ENCODE measurements at places on chromosomes 13 and 19. TPM values are rescaled to one million over a fixed set of nuclear protein-coding genes. Genes with fewer than 3 reads are reported as not detected.

SPTBN4 gene
- total RNA-seq = 2.4 TPM

FCAR gene
- total RNA-seq = not detected

VSTM2B gene
- total RNA-seq = not detected

FCHO1 gene
- 0.80 TPM for total RNA-seq

MBD3L3 gene
- total RNA-seq = not detected

MEIOSIN gene
- not detected for total RNA-seq

CBLC gene
- total RNA-seq = 23.1 TPM

PRKCG gene
- total RNA-seq = 0.15 TPM

IL11 gene
- total RNA-seq = 38.4 TPM

MUC16 gene
- 1.0 TPM for total RNA-seq

CEACAM19 gene
- 9.4 TPM for total RNA-seq

ELAVL1 gene
- 44.5 TPM for total RNA-seq

FFAR1 gene
- not detected for total RNA-seq

SLC15A1 gene
- 1.4 TPM for total RNA-seq

SLITRK6 gene
- total RNA-seq = 0.17 TPM

FGF14 gene
- 0.70 TPM for total RNA-seq

ZNF541 gene
- not detected for total RNA-seq

MCEMP1 gene
- not detected for total RNA-seq

All from renal cortical epithelial cell (primary cell).